Aorta (tissue), 5 donors: ENCODE measurements at places on chromosomes 16 and 17.

GRCh38 chr16:11183035-11183812 is 72.8 kb downstream of the SOCS1 start:
- H3K36me3 ChIP-seq: no peaks in the 10 kb centered on the region
- H3K27ac ChIP-seq: no peak overlapping the region
- H3K4me1 ChIP-seq: no peaks in the 10 kb centered on the region
- H3K27me3 ChIP-seq: no peaks in the 10 kb centered on the region

DNA sequence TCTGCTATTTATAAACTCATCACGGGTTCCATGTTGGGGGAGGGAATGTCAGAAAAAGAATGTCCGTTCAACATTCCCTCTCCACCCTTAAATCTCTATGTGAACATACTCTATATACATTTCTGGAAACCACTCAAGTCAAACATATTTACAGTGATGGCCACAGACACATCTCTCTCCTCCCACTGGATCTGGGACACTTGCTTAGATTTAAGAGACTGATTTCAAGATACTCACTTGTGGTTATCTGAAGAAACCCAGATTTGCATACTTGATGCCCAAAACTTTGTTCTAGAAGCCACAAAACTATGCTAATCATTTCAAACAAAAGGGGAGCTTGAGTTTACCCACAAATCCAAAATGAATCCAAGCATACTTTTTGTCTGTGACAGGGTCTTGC is 182.9 kb upstream of the SOX9 start:
- H3K27ac ChIP-seq: no peak overlapping the region
- no peaks in the 10 kb centered on the region for H3K4me1 ChIP-seq
- no peak for DNase-seq
- H3K4me3 ChIP-seq: no peak overlapping the region
- no peaks in the 10 kb centered on the region for H3K36me3 ChIP-seq
- H3K27me3 ChIP-seq: no peaks in the 10 kb centered on the region

- H3K36me3 ChIP-seq: no peaks in the 10 kb centered on the region
- no peaks in the 10 kb centered on the region for H3K4me1 ChIP-seq
- H3K27ac ChIP-seq: no peak overlapping the region
- DNase-seq: no peak
Measured at GRCh38 chr17:63963123-63963522, 9.6 kb downstream of the SCN4A start.

DNA sequence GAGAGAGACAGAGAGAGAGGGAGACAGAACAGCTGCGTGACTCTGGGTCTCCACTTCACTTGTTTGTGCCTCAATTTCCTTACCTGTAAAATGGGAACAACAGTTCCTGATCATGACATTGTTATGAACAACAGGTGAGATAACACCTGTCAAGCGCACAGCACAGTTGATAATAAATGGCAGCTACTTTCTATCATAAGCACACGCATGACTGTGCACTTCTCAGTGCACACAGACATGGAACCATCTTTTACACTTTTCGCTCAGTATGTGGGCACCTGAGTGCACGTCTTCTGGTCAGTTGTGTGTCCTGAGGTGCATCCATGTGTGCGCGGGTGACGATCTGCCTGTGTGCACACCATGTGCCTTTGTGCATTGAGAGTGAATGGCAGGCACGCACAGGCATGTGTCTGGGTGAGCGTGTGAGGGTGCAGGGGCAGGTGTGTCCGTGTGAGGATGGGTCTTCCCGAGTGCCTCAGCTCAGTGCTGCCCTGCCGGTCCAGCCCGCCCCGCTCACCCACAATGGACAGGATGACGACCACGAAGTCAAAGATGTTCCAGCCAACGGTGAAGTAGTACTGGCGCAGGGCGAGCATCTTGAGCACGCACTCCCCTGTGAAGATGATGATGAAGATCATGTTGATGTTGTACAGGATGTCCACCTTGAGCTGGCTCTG is 10.3 kb upstream of the CD79B start:
- H3K4me3 ChIP-seq: no peak overlapping the region
- H3K27ac ChIP-seq: no peak overlapping the region
- no peaks in the 10 kb centered on the region for H3K27me3 ChIP-seq
- no peaks in the 10 kb centered on the region for H3K4me1 ChIP-seq
- no peak for DNase-seq

GRCh38 chr16:85861095-85861825 is 37.7 kb upstream of the IRF8 start:
- DNase-seq: no peak
- H3K36me3 ChIP-seq: no peaks in the 10 kb centered on the region
- no peak overlapping the region for H3K27ac ChIP-seq
- no peaks in the 10 kb centered on the region for H3K27me3 ChIP-seq
- H3K4me3 ChIP-seq: no peak overlapping the region
- H3K4me1 ChIP-seq: no peaks in the 10 kb centered on the region

DNA sequence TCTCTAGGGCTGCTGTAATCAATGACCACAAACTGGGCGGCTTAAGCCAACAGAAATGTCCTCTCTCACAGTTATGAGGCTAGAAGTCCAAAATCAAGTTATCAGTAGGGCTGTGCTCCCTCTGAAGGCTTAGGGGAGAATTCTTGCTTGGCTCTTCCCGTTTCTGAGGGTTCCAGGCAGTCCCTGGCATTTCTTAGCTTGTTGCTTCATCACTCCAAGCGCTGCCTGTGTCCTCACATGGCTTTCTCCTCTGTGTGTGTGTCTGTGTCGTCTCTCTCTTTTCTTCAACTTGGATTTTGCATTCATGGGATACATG is 13.7 kb upstream of the CDC42EP4 start:
- no peak overlapping the region for H3K4me3 ChIP-seq
- no peak for DNase-seq
- H3K27ac ChIP-seq: no peak overlapping the region

DNA sequence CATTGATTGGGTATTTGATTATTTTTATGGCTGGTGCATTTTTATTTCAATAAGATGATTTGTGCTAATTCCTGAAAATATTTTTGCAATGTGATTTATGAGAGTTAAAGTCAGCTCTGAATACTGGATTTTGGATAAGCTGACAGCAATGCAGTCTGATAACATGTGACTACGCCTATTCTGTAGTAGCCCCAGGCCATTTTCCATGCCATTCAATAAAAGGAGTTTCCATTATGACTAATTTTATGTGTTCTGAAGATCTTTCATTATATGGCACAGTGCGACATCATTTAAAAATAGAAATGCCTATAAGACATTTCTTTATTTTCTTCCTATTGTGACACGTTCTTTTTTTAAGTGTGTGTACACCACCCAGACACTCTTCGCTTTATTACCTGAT is 46.3 kb downstream of the KCNJ2 start:
- no peaks in the 10 kb centered on the region for H3K27me3 ChIP-seq
- no peaks in the 10 kb centered on the region for H3K36me3 ChIP-seq
- no peak overlapping the region for H3K4me3 ChIP-seq
- no peak for DNase-seq
- no peak overlapping the region for H3K27ac ChIP-seq

GRCh38 chr16:51641191-51641765 is 490.2 kb upstream of the SALL1 start:
- H3K4me1 ChIP-seq: no peaks in the 10 kb centered on the region
- no peak overlapping the region for H3K4me3 ChIP-seq
- no peaks in the 10 kb centered on the region for H3K27me3 ChIP-seq
- H3K27ac ChIP-seq: no peak overlapping the region

- no peaks in the 10 kb centered on the region for H3K27me3 ChIP-seq
- H3K4me1 ChIP-seq: no peaks in the 10 kb centered on the region
- no peak for DNase-seq
- H3K4me3 ChIP-seq: no peak overlapping the region
- no peak overlapping the region for H3K27ac ChIP-seq
Measured at GRCh38 chr17:27904534-27905446, 11.6 kb upstream of the LYRM9 start.
